ENCODE measurements at places on chromosomes 12 and 14. TPM values are rescaled to one million over a fixed set of nuclear protein-coding genes. Genes with fewer than 3 reads are reported as not detected.

Gene ADAM20
- 2.8 TPM for total RNA-seq

Gene ACOT6
- not detected for total RNA-seq

Gene TAS2R8
- total RNA-seq = not detected

Gene C14orf119
- 30.8 TPM for total RNA-seq

Gene ADGRD1
- 7.3 TPM for total RNA-seq
